ENCODE measurements at places on chromosomes 16 and 17.

GRCh38 chr16:48188449-48189102, 32.8 kb upstream of the ABCC12 start:
- no peak for DNase-seq

DNA sequence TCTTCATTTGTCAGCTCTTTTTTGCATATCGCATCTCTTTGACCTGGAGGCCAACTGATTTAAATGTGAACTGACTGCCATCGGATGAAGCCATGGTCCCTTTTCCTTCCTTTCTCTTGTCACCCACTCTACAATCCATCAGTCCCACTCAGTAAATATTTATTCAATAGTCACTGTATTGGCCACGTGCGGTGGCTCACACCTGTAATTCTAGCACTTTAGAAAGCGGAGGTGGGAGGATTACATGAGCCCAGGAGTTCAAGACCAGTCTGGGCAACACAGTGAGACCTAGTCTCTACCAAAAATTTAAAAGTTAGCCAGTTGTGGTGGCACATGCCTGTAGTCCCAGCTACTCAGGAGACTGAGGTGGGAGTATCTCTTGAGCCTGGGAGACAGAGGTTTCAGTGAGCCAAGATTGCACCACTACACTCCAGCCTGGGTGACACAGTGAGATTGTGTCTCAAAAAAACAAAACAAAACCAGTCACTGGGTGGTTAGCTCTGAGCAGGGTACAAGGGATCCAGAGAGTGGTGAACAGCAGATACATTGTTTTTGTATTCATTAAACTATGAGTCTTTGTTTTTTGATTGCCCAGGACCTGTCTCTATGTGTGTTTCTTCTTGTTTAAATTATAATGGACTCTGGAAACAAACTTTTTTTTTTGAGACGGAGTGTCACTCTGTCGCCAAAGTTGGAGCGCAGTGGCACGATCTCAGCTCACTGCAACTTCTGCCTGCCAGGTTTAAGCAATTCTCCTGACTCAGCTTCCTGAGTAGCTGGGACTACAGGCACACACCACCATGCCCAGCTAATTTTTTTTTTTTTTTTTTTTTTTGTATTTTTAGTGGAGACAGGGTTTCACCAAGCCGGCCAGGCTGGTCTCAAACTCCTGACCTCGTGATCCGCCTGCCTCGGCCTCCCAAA, 6.9 kb downstream of the PHAF1 start:
- no peak for DNase-seq

GRCh38 chr17:50071692-50072091, 15.8 kb downstream of the ITGA3 start:
- DNase-seq = no peak

GRCh38 chr17:30238387-30239088, 3.0 kb upstream of the SLC6A4 start:
- no peak for DNase-seq

GRCh38 chr17:47850692-47851573, at the start of gene SP6:
TSS of gene SP6 (minus strand) at chr17:47851163. CDS start at chr17:47848429, 2,734 bp downstream.
- DNase-seq = no peak

DNA sequence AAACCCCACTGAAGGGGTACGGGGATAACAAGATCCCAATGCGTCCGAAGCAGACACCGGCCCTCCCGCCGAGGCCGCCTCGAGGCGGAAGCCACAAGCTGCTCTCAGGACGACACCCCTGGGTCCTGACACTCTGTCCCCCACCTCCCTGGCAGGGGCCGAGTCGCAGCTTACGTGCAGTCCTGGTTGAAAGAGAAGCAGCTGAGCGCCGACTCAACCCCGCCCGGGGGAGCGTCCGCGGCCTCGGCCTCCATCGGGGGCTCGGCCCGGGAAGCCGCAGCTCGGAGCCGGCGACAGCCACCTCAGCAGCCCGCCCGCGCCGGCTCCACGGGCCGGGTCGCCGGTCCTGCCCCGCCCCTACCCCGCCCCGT, at the start of gene WIPI1:
TSS of gene WIPI1 (minus strand) at position 329 of the 371 bp plus-strand sequence. CDS start at position 254, 75 bp downstream.
- DNase-seq = no peak

DNA sequence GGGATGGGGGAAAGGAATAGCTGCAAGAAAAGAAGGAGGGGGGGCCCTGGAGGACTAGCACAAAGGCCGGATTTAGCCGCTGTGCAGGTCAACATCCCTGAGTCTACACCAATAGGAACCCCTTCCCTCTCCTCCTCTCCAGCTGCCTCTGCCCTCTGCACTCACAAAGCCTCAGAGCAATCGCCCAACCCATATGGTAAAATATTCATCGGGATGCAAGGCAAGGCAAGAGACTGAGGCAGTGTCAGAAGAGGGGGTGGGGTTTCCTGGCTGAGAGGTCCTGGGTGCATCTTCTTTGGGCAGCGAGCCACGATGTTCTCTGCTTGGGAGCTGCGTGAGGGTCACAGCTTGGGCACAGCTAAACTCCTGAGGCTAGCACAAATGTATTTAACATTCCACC, 115.5 kb upstream of the NLRP1 start:
- DNase-seq = no peak

All from bone marrow (tissue), 2 donors.